CD4-positive, alpha-beta T cell treated with Interleukin-6 at 100 ng/mL for 8 hours (primary cell): ENCODE measurements at places on chromosomes 4 and X.
A peak's percentile ranks its signal among the peaks of the same experiment; 100 is the strongest.

- no peak for DNase-seq
Observed at GRCh38 chr4:81392164-81392563, 79.5 kb downstream of the RASGEF1B start.

DNA sequence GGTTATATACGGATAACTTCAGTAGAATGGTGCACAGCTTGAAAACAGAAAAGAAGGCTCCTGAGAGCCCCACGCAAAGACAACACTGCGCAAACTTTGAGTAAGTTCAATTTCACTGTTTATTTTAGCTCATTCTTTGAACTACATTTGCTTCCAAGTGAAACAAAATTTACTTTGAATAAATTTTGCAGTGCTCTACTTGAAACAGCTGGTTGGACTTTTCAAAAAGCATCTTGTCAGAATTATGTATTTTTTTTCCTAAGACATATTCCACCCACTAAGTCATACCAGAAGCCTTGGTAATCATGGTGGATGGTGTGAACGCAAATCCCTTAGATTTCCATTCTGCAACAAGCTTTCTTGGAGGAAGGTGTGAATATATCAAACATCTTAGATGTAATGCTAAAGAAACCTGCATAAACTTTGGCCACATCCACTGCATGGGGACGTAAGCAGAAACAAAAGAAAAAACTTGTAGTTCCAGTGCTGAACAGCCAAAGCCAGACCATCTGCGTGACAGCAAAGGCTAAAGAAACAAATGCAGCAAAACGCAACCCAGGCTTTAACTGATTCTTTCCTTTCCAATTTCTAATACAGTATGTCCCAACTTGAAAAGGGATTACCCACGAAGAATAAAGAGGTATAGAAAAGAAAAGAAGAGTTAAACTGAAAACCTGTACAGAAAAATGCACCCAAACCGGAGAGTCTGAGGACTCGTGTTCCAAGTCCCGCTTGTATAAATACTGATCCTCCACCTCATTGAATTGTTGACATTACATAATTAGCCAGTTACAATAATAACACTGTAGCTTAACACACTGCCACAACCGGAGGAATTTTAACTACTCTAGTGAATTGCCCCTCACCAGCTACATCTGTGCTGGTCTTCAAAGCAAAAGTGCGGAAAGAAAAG, 90.9 kb downstream of the SH3RF1 start:
- no peak for DNase-seq

GRCh38 chr4:138452826-138453225, 210.7 kb upstream of the SLC7A11 start:
- no peak for DNase-seq

DNA sequence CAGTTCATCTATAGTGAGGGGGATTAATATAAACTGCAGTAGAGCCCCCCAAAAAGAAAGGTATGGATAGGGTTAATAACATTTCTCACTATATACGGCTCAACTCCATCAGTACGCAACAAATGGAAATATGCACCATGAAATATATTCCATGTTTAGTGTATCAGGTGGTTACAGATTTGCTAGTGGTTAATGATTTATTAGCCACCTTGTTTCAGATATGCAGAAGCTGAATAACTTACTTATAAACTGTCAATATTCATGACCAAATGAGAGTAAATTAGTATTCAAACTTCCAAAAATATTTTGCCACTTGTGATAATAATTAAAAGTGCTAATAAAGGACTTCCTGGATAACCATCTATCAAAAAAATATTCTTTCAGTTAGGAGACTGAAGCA, 14.8 kb downstream of the AMTN start:
- DNase-seq, result no peak

DNA sequence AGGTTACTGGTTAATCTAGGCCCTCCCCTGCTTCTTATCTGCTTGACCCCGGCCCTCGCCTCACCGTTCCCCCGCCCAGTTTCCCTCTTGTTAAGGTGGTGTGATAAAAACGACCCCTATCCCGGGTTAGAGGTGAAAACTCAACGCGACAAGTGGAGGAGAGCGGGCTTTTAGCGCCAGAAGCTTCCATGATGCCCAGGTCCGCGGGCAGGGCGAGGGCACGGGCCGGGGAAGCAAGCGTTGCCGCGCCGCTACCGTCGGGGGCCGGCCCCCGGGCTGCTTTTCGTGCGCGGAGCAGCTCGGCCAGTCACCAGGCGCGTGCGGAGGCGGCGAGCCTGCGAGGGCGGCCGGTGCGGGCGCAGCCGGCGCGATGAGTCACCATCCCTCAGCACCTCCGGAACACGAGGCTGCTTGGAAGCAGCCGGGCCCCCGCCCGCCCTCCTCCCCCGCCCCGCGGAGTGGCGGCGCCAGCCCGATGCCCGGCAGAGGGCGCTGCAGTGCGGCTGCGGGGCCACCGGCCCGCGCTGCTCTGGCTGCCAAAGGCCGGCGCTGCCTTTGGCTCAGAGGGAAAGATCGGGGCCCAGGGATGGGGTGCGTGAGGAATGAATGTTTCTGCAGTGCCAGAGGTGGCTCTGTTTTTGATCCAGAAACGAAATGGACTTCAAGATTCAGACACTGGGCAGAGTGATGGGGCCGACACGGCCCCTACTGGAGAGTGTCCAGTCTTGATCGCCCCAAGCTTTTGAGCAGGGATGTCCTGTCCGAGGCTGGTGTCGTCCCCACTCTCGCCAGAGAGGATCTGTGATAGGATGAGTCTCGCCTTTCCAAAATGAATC, 107.8 kb downstream of the NHSL2 start:
- peak; percentile 81 for DNase-seq

- no peak for DNase-seq
Observed at GRCh38 chr4:138028923-138029322, 213.2 kb downstream of the SLC7A11 start.

DNA sequence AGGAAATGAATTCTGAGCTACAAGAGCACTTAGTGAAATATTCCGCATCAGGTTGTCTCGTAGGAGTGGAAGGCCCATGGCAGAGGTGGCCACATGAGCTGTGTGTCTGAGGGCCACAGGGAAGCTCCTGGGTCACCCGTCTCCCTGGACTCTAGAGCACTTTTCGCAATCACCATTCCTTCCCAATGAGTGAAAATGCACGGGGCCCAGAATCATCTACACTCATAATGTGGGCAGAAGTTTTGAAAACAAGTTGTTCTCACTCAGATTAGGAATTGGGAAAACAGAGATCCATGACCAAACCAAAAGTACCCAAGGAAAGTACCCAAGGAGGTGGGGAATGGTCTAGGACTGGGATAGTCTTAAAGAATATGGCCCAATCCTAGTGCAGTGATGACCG, 94.4 kb downstream of the SCD5 start:
- DNase-seq, result no peak

GRCh38 chrX:49198540-49199314, 1.3 kb downstream of the SYP start:
- no peak for DNase-seq

DNA sequence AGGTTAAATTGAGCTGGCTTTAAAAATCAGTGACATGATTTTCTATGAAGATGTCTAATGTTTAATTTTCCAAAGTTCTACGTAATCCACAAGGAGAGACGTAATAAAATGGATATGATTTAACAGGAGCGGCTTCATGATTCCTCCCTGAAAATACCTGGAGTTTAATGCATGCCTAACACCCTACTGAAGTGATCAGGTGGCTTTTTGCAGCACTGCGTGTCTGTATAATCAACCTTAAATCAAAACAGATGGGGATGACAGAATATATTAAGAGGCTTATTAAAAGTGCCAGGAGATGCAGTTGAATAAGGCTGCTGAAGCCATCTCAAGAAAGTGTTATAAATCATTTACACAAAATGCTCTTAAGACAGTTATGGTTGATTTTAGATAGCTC, 112.4 kb upstream of the TLR3 start:
- no peak for DNase-seq

GRCh38 chrX:56000174-56000573, 232.0 kb upstream of the KLF8 start:
- DNase-seq, result no peak

GRCh38 chr4:89125901-89126782, 14.8 kb downstream of the TIGD2 start:
- no peak for DNase-seq

GRCh38 chr4:174144106-174144505, 139.4 kb downstream of the FBXO8 start:
- no peak for DNase-seq

GRCh38 chr4:107148904-107149303, 112.8 kb upstream of the DKK2 start:
- no peak for DNase-seq

GRCh38 chrX:14356401-14356800, 172.9 kb upstream of the GLRA2 start:
- DNase-seq, result no peak

DNA sequence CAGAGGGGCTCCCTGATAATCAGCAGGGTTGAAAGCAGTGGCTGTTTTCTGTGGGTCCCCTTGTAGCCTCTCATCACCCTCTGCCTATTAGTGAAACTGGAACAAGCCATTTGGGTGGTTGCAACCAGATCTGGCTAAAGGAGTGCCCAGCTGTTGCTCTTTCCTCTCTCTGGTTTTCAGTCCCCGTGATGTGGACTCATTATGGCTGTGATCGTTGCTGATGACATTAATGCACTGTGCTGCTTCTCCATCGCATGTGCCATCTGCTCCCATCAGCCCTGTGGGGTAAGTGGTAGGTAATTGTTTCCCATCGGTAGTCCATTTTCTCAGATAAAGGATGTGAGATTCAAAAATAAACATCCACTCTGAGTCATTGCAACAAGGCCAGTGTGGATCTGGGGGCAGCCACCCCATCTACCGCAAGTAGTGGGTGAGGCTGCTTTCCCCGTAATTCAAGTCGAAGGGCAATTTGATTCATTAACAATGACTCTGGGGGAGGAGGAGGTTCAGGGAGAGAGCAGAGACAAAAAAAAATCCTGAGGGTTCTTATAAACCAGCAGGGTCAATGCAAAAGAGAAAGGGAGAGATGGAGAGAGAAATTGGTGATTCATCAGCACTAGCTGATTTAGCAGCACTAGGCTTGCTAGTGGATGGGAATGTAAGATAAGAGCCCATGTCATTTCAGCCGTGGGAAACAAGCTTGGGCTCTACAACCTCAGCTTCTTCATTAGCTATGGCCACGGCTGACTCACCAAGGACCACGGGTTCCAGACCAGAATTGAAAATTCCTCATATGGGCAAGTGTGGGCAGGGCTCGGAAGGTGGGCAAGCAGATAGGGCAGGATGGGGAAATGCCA, 357.8 kb downstream of the MID1IP1 start:
- DNase-seq, result no peak

DNA sequence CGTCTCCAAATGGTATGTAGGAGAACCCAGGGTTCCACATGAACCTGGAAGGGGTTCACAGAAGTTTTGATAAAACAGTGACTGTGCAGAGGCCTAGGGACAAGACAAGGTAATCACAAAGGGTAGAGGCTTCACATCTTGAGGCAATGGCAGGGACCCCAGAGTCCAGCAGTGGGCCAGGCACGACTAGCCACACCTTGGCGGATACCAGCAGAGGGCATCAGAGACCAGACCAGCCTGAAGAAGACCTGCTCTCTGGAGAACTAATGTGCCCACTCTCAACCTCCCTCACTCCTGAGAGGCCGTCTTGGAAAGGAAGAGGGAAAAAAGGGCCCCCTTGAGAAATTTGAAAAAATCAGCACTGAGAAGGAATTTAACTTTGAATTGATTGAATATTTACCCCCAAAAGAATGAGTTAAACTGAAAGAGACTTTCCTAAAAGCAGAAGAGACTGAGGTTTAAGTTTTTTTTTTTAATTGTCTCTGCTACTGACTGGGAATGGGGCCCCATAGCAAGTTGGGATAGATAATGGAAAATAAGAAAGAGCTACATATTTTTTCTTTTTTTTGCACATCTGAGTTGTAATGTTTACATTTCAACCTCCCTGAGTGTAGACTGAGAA, 243.8 kb upstream of the JADE1 start:
- no peak for DNase-seq

- DNase-seq, result no peak
Observed at GRCh38 chr4:181748581-181748980, 494.6 kb upstream of the TENM3 start.

DNA sequence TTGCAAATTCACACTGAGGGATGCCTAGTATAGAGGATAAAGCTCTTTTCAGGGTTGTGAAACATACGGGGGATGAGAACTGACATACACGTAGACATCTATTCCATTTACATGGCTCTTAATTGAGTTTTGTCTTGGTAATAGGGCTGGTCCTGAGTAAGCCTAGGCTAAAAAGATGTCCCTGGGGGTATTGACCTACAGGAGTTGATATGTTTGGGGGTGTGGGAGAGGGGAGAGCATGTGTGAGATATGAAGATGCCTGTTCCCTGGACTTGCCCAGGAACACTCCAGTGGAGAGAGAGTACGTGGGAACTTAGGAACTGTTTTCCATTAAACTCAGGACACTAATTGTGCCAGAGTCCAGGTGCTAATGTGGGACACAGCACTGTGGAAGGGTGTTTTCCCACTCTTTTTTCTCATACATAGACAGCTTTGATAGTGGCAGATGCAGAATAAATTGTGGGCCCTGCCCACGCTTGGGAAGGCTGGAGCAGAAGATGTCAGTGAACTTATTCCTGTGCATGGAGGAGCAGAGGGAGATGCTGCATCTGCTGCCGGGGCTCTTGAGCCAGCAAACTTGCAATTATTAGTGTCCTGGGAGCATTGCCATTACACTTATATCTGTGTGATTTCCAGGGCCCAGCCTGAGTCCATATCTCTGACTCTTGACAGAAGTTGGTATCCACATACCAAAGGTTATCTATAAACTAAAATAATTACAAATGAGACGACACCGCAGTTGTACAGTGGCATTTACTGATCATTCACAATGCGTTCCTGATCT, 20.7 kb downstream of the SYNPO2 start:
- DNase-seq, result no peak

DNA sequence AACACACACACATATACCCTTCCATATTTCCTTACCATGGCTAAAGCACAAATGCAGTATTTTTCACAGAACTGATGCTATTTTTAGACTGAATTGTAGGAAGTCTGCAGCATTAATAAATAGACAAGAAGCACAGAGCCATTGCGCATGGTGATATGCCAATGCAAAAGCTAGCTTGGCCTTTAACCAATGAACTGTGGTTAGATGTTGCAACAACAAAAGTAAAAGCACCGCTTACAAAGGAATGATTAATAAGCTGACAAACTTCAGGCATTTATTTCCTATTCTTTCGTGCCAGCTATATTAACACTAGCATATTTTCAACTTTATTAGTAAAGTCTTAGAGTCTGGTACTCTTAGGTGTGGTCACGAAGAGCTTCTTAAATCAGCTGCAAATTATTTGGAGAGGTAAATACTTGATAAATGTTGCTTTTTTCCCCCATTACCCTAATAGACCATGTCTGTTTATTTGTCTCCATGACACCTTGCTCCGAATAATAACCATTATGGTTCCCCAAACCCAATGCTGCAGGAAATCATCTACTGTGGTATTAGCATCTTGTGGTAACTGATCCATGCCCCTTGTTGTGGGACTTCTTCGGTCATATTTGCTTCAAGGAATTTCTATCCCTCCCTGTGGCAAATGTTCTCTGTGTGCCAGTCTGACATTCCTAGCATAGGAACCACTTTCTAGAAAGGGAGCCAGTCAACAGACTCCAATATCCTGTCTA, 306.1 kb upstream of the TAPT1 start:
- DNase-seq, result no peak

DNA sequence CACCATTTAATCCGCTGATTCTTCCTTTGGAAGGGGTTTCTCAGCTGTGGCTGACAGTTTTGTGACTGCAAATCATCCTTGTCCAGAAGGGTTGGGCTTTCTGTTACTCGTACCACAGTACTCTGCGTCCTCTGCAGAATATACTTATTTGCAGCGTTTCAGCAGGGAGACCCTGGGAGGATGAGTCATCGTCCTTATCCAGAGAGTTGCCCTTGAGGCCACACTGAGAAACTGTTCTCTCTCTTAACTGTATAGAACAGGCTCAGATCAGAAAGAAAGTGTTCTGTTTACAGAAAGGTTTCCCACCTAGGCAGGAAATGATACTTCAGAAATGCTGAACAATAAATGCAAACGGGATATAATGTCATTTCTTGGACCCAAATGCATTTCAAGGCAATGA, 47.8 kb upstream of the DDX53 start:
- no peak for DNase-seq
